ENCODE measurements at places on chromosomes 2 and 18.

DNA sequence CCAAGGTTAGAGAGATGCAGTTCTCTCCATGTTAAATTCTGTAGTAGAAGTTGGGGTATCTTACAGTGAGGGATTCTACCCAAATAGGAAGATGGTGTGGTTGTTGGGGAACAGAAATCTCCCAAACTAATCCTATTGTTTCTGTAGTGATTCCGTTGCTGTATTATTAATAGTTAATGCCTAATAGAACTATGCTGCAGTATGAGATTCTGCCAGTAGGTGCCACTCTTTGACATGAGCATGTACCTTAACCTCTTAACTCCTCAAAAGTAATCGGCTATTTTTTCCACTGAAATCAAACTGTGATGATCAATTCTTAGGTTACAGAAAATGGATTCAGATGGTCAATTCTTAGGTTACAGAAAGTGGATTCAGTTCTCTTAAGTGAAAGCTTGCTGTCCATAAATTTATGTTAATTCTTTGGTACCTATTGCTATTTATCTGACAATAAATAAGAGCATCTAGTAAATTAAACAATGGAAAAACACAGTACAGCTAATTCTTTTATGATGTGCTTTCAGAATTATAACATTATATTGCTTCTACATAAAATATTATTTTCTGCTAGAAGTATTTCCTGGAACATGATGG, 97.9 kb upstream of the DLX2 start:
- no peak for DNase-seq

DNA sequence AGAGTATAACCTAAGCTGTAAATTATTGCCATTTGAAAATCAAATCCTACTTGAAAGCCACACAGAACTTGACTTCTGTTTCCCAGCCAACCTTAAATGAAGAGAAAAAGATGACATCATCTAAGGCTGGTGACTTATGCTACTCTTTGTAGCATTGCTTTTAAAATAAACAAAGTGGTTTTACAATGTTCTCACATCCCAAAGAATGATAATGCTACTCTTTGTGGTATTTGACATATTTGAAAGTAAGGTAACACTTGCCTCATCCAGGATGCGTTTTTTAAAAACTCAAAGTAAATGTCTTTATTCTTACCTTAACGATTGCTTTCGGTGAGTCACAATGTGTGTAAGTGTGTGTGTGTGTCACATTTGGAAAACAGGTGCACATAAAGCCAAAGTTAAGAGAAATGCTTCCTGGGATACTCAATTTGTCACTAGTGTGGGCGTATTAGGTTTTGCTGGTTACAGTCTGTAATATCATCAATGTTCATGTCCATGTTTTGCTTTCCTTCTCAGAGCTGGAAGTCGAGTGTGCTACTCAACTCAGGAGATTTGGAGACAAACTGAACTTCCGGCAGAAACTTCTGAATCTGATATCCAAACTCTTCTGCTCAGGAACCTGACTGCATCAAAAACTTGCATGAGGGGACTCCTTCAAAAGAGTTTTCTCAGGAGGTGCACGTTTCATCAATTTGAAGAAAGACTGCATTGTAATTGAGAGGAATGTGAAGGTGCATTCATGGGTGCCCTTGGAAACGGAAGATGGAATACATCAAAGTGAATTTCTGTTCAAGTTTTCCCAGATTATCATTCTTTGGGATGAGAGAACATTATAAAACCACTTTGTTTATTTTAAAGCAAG, 2.6 kb downstream of the PMAIP1 start:
- DNase-seq: no peak

GRCh38 chr2:151673016-151673415, 61.3 kb downstream of the NEB start:
- no peak for DNase-seq

DNA sequence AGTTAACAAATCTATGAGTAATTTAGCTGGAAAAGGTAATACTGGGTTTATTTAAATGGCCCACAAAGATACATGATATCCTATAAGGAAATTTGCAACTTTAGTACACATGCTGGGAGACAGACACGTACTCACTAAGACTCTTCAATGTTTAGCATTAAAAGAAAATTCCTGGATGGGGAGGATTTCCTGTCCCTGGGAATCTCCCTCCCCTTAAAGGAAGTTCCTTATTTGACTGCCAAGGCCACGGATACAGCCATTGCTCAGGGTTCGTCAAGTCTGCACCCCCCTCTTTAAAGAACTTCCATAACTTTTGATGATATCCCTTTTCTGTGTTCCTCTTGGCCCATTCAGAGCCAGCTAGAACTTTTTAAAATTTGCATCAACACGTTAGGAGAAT, 267.6 kb downstream of the CD226 start:
- DNase-seq: no peak

DNA sequence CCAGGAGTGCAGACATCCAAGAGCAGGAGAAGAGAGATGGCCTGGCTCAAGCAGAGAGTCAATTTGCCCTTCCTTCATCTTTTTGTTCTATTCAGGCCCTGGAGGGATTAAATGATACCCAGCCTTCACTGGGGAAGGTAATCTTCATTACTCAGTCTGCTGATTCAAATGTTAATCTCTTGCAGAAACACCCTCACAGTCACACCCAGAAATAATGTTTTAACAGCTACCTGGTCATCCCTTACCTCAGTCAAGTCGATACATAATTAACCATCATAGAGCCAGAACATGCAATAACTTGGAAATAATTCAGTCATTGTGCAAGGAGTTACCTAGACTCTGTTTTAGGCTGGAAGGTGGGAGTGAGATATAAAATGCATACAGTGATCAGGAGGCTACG, 163.7 kb upstream of the TNP1 start:
- no peak for DNase-seq

DNA sequence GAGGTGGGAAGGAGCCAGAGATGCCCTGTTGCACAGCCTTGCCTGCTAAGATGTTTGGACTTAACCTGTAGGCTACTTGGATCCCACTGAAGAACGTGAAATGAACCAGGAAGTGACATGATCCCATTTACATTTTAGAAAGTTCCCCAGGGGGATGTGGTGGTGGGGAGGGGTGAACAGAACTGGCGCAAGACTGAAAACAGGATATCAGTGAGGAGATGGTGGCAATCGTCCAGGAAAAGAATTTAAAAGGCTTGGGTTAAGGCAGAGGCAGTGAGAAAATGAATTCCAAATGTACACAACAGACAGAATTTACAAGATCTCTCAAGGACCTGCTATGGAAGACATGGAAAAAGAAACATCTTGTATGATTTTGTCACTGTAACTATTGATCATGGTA, 42.3 kb downstream of the SULT1C2 start:
- DNase-seq: no peak

GRCh38 chr2:3634596-3635121, 23.3 kb upstream of the ALLC start:
- DNase-seq: no peak

DNA sequence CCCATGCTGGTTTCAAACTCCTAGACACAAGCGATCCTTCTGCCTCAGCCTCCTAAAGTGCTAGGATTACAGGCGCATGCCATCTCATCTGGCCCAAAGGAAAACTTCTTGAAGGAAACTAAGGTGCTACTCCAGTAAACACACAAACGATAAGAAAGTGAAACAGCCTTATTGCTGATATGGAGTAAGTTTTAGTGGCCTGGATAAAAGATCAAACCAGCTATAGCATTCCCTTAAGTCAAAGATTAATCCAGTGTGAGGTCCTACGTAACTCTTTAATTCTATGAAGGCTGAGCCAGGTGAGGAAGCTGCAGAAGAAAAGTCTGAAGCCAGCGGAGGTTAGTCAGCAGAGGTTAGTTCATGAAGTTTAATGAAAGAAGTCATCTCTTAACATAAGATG, 40.8 kb upstream of the POTEE start:
- DNase-seq: no peak

DNA sequence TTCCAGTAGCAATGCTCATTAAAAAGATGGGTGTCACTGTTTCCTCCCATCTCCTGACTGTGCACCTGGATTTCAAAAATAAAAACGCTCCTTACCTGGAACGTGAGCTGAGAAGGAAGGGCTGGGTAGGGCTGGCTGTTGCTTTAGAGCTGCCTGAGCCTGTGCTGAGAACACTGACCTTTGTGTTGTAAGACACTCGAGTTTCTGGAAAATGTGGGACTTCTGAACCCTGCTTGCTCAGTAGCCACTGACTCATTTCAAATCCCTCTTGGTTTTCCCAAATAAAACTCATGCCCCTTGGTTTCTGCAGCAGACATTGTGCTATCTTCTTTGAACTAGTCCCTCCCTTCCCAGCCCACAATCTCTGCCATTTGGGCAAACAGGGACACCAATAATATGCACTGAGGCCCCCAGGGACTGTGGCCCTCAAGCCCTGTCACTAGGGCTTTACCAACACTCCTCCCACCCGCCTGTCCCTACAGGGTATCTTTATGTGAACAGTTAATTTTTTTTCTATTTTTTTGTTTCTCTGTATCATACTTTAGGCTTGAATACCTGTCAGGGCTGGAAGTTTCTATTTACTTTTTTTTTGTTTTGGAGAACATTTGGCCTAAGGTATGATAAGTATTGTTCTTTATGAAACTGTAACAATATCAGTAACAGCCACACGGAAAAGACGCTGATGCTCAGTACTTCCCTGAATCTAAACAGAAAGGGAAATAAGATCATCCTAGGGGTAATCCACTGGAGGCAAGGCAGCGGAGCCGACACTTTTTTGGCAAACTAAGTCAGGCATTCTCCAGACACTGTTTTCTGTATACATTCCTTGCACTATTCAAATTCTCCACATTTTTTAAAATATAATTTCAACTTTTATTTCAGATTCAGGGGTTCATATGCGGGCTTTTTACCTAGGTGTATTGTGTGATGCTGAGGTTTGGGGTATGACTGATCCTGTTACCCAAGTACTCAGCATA, 280.2 kb downstream of the STK39 start:
- DNase-seq: no peak

GRCh38 chr2:204737296-204737695, 192.0 kb downstream of the PARD3B start:
- DNase-seq: no peak

DNA sequence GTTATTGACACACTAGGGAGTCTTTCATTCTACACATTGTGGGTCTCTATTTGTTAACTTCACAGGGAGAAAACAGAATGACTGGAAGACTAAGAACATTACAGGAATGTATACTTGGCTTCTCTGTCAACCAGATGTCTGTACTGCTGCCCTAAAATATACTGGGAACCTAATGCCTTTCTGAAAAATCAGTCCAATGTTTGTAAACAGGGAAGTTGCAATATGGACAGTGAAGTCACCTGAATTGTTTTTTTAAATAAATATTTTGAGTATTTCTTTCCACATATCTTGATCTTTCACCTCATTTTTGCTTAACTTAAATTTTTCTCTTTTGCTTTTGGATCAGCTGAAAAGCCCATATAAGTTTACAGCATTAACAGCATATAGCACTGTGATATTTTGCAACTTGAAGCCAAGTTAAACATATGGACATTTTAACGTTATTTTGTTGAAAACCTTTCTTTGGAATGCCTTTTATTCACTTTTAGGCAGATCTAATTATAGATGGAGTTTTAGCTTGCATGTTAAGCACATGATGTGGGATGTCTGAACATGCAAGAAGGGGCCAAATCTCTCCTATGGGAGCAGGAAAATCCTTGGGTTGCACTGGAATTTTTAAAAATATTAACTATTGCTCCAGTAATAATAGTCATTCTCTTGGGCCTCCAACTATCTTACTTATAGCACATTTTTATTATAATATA, 137.7 kb upstream of the TWIST2 start:
- no peak for DNase-seq

GRCh38 chr18:79503406-79503805, 107.7 kb downstream of the NFATC1 start:
- no peak for DNase-seq

- DNase-seq: no peak
These were observed 14.0 kb upstream of the ZNF396 start for GRCh38 chr18:35390951-35391700.

DNA sequence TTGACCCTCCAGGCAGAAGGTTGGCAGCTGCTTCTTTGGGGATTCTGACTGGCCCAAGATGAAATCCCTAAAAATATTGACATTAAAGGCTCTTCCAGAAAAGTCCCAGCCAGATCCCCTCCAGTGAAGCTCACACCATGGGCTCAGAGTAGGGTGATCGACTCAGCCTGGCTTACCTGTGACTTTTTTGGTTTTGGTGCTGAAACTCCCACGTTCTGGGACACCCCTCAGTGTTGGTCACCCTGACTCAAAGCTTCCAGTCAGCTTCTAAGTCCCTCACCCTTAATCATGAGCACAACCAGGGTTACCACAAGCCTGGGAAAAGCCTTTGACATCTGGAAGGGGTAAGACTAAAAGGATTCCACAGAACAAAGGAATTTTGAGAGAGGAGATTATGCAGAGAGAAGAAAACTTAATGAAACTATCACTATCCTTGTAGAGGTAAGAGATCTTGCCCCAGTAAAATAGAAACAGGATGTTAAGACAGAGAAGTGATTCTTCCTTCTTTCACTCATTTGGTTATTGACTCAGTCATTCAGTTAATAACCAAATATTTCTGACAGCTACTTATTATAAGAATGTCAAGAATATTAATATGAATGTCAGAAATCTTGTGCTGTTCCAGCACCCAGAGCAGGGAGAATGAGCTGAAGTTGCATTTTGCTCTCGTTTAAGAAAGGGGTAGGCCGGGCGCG, 66.8 kb upstream of the SEC11C start:
- DNase-seq: no peak

DNA sequence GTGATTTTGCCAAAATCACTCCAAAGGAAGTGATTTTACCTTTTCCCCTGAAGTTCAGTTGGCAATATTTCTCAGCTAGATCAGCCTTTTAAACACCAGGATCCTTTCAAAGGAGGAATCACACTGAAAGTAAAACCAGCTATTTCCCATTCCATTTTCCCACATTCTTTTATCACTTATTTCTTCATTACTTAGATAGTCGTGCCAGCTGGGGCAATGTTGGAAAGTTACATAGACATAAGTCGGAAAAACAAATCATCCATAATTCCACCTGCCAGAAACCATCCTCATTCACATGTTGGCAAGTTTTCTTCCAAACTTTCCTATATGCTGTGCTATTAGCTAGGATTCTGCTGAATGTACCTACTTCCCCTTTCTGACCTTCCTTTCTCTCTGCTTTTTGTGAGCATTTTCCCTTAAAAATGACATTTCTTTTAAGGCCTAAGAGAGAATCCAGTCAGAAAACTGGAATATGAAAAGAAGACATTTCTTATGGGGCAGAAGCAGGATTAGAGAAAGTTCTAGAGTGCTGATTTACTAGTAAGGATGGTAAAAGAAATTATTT, 170.0 kb upstream of the STK17B start:
- DNase-seq: no peak

Data from NCI-H1436 treated with DMSO at 0.1 percent for 48 hours (cell line).